Naive thymus-derived CD4-positive, alpha-beta T cell (primary cell): ENCODE measurements at places on chromosomes 1 and 21.
A peak's percentile ranks its signal among the peaks of the same experiment; 100 is the strongest.

DNA sequence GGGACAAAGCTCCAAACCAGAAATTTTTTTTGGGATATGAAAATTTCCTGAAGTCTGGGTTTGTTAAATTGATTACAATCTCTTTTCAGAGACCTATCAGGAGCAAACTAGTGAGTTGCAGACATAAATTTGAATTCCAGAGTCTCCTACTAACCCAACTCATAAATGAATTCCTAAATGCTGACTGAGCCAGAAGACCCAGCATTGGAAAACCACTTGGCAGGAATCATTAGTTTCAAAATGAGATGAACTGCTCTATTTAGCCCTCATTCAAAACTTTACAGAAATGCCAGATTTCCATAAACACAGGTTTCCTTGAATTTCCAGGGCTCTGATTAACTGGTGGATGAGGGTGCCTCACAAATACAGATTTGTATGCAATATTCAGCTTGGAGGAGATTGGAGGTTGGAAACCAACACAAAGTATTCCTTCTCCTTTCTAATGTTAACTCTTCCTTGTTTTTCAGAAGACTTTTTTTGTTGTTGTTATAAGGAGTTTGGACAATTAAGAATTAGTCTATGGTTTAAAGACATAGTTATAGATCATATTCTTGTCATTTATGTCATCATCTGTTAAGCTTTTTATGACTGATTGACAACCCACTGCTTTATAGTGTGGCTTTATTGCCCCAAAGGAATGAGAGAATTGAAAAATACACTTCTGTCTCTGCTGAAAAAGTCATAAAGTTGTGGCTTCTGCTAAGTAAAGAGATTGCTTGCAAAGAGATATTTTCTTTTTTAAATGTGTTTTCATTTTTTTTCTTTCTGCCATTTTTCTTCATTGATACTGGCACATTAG lies 222.8 kb downstream of the HLX start:
- no peak for DNase-seq

DNA sequence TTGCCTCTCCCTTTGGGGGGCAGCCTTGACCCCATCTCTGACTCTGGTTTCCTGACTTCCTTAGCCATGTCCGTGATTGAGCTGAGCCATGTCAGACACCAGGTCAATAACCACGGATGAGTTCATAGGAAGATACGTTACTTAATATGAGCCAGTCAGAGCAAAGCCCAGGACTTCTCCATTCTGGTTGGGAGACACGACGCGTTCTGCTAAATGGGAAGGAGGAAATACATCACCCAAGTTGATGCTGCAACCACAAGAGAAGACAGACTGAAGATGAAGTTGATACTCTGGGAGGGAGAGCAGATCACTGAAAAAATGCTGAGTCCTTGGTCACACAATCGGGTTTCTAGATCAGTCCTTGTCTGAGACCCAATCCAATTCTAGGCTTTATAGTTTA lies 90.9 kb downstream of the MATN1 start:
- no peak for DNase-seq

- DNase-seq = peak; percentile 34
Measured at GRCh38 chr1:2821966-2822620, 20.6 kb upstream of the TTC34 start.

- no peak for DNase-seq
Measured at GRCh38 chr1:22119626-22120468, 23.1 kb downstream of the WNT4 start.

DNA sequence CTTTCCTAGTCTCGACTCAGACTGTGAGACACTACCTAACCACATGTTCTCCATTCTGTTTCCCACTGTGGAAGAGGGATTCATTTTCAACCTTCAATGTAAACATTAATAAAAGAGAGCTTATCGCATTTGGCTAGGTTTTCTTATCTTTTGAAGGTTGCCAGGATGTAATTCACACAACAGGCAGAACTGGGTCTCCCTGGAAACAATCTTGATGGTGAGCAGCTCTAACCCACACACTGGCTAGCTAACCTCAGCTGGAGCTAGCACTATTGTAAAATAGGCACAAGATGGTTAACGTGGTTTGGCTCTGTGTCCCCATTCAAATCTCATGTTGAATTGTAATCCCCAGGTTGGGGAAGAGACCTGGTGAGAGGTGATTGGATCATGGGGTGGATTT lies 75.1 kb downstream of the ZSCAN20 start:
- no peak for DNase-seq

- no peak for DNase-seq
Measured at GRCh38 chr1:229579059-229579673, 20.7 kb upstream of the ABCB10 start.

- no peak for DNase-seq
Measured at GRCh38 chr1:168019407-168019806, 82.5 kb upstream of the MPC2 start.

GRCh38 chr1:222557148-222557547 lies 9.2 kb upstream of the HHIPL2 start:
- no peak for DNase-seq

DNA sequence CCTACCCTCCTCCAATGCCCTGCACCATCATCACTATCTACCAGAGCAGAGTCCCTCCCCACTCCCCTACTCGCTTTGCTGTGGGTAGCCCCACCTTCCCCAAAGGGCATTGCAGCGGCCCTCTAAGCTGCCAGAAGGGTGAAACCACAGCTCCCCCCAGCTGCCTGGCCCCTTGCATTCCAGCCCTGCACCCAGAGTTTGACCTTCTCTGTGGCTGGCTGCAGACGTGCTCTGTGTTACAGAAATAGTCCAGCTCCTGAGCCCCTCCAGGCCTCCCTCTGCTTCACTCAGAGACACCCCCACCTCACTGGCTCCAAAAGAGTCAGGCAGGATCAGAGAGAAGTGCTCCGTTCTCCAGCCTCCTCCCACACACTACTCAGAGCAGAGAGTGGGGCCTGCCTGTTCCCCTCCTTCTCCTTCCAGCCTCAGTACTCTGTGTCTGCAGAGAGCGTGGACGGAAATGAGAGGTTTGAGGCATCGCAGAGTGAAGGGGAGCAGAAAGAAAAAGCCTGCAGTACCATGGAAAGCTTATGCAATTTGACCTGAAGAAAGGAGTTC lies 63.2 kb downstream of the PLEKHA6 start:
- DNase-seq = no peak

DNA sequence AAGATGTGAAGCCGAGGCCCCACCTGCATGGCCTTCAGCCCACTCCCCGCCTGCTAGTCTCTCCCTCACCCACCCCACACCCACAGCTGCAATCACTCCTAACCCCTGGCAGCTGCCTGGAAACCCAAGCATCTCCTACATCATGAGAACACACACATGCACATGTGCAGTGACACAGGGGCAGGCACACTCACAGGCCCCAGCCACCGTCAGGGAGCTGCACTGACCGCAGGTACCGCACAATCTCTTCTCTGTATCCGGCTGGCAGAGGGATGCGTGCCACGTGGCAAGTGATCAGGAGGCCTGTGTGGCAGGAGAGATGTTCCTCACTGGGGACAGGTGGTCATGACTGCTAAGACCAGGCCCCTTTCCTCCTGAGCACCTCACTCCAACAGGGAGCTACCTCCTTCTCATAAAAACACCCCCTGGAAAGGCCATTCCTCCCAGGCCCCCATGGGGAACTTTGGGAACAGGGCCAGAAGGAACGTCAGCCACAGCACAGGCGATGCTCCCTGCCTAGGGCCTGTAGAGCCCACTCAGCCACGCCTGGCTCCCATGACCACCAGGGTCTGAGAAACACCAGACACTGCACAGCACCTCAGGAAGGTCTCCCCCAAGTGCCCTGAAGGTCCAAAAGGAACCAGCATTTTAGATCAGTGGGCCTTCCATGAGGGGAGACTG lies 6.0 kb downstream of the LSS start:
- no peak for DNase-seq

- peak; percentile 64 for DNase-seq
Measured at GRCh38 chr1:168603501-168604110, 27.2 kb downstream of the XCL1 start.

- DNase-seq = peak; percentile 67
Measured at GRCh38 chr1:116724765-116725375, 29.4 kb upstream of the CD2 start.

DNA sequence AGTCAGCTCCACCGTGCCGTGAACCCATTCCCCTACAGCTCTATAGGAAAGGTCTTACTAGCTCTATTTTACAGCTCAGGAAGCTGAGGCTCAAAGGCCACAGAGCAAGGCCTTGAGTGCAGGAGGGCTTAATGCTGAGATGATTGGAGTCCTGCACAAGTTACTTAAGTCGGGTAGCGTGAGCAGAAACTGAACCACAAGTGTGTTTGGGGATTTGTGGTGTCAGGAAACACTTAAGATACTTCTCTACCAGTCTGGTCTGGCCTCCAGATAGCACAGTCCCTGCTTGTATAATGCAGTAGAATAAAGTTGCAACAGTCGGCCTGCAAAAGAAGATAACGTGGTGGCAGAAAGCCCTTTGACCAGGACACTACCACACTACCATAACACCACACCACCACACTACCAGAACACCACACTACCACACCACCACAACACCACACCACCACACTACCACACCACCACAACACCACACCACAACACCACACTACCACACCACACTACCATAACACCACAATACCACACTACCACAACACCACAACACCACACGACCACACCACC lies 118.1 kb downstream of the SPSB1 start:
- DNase-seq = no peak

- DNase-seq = no peak
Measured at GRCh38 chr1:211715971-211716370, 40.5 kb upstream of the NEK2 start.

DNA sequence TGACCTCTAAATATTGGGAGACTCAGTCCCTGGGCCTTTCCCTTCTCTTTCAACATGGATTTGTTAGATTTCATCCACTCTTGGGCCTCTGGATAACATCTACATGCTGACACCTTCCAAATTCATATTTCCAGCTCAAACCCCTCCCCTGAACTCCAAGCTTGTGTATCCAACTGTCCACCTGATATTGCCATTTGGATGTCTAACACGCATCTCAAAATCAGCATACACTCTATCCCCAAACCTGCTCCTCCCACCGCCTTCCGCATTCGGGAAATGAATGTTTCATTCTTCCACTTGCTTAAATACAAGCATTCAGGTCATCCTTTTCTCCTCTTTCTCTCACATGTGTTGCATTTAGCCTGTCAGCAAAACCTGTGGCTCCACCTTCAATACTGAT lies 17.5 kb upstream of the KAZN start:
- no peak for DNase-seq

GRCh38 chr1:150619576-150620509 lies 9.6 kb downstream of the ENSA start:
- no peak for DNase-seq

- DNase-seq = no peak
Measured at GRCh38 chr1:119721896-119722295, 10.2 kb downstream of the PHGDH start.

DNA sequence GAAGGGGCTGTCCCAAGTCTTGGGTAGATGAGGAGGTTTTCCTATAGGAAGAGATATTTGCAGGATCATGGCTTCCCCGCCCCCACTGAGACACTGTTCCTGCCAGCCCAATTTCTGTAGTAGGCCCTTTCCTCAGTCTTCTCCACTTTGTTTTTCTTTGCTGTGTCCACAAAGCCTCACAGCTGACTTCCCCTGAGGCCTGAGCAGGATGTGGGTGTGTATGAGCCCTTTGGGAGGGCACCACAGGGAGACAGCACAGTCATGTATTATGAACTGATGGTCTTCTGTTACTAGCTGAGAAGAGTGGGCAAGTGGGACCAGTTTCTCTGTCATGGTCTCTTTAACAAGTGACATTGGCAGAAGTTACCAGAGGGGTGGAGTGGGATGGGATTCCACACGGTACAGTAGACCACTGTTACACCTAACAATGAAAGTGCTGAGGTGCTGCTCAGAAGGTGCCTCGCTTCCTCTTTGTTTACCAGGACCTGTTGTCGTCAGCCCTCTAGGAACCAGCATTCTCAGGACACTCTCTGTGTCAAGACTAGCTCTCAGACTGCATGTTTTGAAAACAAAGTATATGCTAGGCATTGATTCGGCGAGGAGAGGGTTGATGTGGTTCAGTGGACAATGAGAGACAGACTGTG lies 253.8 kb upstream of the HOOK1 start:
- no peak for DNase-seq

DNA sequence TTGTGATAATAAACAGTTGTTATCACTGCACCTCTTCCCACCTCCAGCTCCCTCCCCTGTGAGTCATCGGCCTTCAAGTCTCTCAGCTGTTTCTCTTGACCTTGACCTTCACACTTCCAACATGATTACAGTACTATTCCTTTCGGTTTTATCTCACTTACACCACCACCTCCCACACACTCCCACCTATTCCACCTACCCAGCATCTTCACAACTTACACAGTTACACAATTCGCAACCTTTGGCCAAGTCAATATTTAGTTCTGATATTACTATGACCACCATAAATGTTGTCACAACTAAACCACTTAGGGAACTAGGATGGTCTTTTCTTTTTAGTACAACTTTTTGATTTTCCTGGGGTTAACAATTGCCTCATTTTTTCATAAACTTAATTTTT lies 60.2 kb downstream of the RIPK4 start:
- no peak for DNase-seq

- DNase-seq = no peak
Measured at GRCh38 chr1:246274186-246274585, 232.9 kb downstream of the SMYD3 start.

DNA sequence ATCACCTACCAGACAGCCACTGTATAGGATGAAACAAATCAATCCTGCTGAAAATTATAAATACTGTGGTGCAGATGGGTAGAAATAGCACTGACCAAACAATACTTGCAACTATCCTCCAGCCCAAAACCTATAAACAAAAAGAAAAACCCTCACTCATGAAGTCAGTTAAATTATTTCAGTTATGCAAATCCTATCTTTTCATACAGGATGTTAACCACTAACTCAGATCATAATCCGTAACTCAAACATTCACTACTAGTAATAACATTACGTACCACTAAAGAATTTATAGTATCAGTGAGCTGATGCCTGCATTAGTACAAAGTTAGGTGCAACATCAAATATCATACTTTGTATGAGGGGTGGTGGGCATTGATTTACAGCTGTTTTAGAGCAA lies 2.6 kb downstream of the NDC1 start:
- no peak for DNase-seq

DNA sequence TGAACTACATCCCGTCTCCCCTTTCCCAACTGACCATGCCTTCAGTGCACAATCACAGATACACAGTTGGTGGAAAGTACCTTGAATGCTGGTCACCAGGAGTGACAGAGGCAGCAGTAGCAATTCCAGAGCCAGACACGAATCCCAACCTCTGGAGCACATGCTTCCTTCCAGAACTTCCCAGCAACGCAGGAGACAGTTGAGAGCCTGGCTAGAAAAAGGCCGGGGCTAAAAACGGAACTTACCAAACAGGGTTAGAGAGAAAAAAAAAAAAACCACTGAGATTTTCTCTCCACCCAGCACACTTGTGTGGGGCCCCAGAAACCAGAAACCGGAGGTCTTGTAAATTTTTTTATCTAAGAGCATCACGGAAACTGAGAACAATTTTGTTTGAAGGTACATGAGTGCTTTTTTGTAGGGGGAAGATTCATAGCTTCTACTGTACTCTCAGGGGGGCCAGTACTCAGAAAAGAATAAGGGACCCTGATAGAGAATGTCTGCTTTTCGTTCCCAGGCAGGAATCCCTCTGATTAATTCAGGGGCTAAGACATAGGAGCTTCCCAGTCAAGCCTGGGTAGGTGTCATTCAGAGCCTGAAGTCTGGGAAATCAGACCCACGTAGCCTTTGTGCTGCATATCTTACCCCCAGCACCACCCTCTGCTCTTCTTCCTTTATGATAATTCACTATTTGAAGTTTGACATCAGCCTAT lies at the start of gene CD48:
Gene CD48, minus strand, starts transcription at position 221 of the 710 bp plus-strand sequence. Its CDS starts 59 bp downstream, at position 162.
- no peak for DNase-seq
